Airway epithelial cell (primary cell): ENCODE measurements at places on chromosomes 1 and 21. TPM values are rescaled to one million over a fixed set of nuclear protein-coding genes. Genes with fewer than 3 reads are reported as not detected.

TESK2 gene
- 3.2 and 4.7 TPM in 2 replicates for total RNA-seq

CXADR gene
- total RNA-seq: 13.3 and 17.1 TPM in 2 replicates

SLFNL1 gene
- under 0.01 TPM in 1 of 2 replicates, not detected in the other for total RNA-seq

CAPN9 gene
- total RNA-seq: not detected in 2 replicates

FHAD1 gene
- total RNA-seq: under 0.01 TPM in 1 of 2 replicates, not detected in the other

GPR3 gene
- 0.14 and 2.0 TPM in 2 replicates for total RNA-seq

SLC1A7 gene
- total RNA-seq: not detected in 2 replicates

CNIH3 gene
- 0.09 and 0.14 TPM in 2 replicates for total RNA-seq

ABCB10 gene
- 14.5 and 16.9 TPM in 2 replicates for total RNA-seq

CAMSAP2 gene
- 18.6 and 29.7 TPM in 2 replicates for total RNA-seq

ECM1 gene
- total RNA-seq: 19.6 and 28.6 TPM in 2 replicates

SLAMF9 gene
- total RNA-seq: 32.0 and 35.2 TPM in 2 replicates

GPR25 gene
- total RNA-seq: not detected in 2 replicates

FAM3B gene
- not detected in 2 replicates for total RNA-seq

COL8A2 gene
- total RNA-seq: 0.74 and 1.1 TPM in 2 replicates

TRIM46 gene
- 1.8 and 3.0 TPM in 2 replicates for total RNA-seq

KCNT2 gene
- not detected in 2 replicates for total RNA-seq

INAVA gene
- total RNA-seq: 72.1 and 84.0 TPM in 2 replicates

MCOLN3 gene
- 1.8 and 2.5 TPM in 2 replicates for total RNA-seq

KLHDC8A gene
- 0.14 TPM in 1 of 2 replicates, not detected in the other for total RNA-seq

ASTN1 gene
- total RNA-seq: not detected in 2 replicates

PGBD2 gene
- total RNA-seq: 1.8 and 4.7 TPM in 2 replicates

MAP3K21 gene
- total RNA-seq: 10.6 and 11.1 TPM in 2 replicates

CBR3 gene
- 8.3 and 12.8 TPM in 2 replicates for total RNA-seq

OR2M3 gene
- not detected in 2 replicates for total RNA-seq

CYP4A11 gene
- total RNA-seq: not detected in 2 replicates

GJA8 gene
- total RNA-seq: not detected in 2 replicates

CFAP45 gene
- 0.09 and 0.49 TPM in 2 replicates for total RNA-seq

SPRR2F gene
- 0.28 TPM in 1 of 2 replicates, not detected in the other for total RNA-seq

RASSF5 gene
- total RNA-seq: 17.6 and 18.8 TPM in 2 replicates

RAB7B gene
- 35.4 and 45.1 TPM in 2 replicates for total RNA-seq

ARHGAP29 gene
- 13.6 and 16.2 TPM in 2 replicates for total RNA-seq
